ENCODE measurements at places on chromosomes 7 and 10.
A peak's percentile ranks its signal among the peaks of the same experiment; 100 is the strongest.

DNA sequence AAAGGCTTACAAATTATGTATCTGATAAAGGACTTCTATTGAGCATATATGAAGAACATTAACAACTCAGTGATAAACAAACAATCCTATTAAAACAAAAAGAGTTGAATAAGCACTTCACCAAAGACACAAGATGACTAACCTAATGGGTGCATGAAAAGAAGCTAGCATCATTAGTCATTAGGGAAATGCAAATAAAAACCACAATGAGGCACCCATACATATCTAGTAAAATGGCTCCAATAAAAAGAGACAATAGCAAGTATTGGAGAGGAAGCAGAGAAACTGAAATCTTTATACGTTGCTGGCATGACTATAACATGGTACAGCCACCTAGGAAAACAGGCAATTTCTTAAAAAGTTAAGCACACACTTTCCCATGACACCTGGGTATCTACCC is 77.6 kb upstream of the ZMIZ1 start:
- no peak for DNase-seq

DNA sequence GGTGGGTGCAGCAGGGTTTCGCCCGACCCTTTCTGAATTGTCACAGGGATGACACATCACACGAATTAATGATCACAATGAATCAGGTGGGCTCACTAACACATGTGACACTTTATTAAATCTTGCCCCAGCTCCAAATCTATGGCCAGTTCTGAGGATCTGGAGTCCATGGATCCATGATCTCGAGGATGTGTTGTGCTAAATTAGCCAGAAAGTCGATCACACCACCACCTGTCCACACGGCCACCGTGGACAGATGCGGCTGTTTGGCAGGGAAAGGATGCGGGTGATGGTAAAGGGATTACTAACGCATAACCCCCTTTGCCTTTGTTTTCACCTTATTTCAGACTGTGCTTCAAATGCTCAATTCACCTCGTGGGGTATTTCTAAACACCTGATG is 96.4 kb downstream of the COBL start:
- no peak for DNase-seq

DNA sequence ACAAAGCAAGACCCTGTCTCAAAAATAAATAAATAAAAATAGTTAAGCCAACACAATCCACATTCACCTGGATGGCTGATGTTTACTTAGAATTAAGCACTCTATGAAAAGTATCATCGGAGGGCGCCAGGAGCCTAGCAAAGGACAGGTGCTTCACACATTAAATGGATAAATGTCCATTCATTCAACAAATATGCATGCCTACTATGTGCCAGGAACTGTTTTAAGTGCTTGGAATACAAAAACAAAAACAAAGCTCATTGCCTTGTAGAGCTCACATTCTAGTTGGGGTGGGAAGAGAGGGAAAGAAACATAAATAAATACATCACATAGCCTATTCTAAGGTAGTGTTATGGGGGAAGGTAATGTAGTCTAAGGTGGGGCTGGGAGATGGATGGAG is 4.1 kb downstream of the BAIAP2L1 start:
- no peak for DNase-seq

GRCh38 chr10:127910464-127910770 is 3.5 kb downstream of the PTPRE start:
- no peak for DNase-seq

DNA sequence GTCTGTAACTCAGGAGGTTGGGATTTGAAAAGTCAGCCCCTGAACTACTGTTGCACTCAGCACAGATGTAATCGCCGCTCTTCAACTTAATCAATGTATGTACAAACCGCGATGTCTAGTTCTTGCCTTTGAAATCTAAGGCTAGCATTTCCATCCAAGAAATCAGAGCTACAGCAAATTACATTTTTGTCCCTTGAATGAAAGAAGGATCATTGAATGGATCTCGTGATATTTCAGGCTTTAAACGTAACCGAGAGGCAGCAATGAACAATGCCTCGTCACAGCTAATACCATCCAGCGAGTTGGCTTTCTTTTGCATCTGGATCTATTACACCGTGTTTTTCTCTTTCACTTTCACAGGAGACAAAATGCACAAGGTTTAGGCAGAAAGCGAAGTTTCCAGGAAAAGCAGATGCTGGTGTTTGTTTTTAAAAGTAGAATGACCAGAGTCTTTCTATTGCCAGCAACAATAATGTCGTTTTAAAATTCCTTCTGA is 5.5 kb downstream of the SKIDA1 start:
- DNase-seq = no peak

DNA sequence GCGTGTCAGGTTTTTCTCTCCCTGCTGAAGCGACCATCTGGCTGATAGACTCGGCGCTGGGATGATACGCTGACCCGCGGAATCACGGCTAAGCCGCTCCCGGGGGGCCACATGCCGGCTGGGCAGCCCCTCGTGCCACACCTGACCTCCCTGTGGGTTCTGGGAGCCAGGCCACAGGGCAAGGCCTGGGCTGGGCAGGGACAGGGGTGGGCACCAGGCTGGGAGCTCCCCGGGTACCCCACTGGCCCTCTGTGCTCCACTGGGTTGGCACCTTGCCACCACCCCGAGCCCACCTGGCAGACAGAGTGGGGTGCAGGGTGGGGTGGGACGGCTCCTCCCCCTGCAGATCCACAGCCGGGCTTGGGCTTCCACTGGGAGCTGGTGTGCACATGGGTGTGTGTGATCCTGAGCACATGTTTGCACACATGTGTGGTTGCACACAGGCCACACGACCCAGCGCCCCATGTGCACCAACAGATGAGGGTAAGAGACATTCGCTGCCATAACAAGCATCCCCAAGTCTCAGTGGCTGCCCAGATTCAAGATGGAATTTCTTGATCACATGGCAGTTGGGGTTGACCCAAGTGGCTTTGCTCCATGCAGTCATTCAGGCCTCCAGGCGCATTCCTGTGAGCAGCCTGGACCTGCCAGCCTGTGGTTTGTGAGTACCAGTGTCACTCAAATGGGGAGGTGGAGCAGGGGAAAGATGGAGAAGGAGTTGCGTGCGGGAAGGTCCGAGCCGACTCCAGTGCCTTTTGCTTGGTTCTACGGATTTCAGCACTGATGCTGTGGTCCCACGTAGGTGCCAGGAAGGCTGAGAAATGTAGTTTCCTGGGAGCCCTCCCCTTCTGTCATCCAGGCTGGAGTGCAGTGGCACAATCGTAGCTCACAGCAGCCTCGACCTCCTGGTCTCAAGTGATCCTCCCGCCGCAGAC is 79.7 kb downstream of the UNCX start:
- no peak for DNase-seq

DNA sequence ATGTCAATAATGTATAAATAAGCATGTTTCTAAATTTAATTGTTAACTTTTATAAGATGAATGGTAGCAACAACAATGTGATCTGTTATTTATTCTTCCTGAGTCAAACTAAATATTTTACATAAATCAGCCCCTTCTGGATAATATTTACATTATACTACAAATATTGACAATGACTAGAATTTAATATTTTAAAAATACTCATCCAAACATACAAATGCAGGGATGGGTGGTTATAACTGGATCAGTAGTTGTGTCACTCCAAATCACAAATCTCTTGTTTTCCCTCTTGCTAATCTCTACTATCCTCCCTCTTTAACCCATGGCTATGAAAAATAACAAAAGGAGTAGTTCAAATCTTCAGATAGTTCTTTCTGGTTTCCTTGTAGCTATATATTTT is 407.0 kb downstream of the HTR7 start:
- no peak for DNase-seq

DNA sequence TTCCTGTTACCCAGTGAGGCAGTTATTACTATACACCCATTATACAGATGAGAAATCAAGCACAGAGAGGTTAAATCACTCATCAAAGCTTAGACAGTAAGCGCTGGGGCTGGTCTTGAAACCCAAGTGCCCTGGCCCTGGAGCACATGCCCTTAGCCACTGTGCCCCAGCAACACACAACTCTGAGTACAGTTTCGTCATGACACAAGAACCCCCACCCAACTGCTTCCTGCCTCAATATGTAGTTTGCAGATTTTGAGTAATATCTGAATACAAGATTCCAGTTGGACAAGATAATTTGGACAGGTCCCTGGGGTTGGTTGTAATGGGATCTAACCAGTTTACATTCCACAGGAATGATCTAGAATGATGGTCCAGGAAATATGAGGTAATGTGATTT is 62.8 kb downstream of the SH3PXD2A start:
- no peak for DNase-seq

DNA sequence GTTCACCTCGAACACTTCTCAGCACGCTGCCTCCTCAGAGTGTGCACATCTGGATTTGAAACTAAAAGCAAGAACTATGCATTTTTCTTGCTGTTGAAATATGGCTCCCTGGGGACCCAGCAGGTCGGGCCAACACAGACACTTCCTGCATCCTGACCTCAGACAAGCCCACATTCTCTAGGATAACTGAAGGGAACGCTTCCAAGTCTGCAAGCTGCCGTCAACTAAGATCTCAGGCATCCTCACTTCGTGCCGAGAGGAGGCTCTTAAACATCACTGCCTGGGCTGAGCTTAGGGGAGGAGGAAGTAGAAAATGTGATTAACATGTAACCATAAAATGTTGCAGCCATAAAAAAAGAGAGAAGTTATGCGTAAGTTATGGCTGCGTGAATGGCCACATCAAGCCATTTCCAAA is 65.5 kb downstream of the PYROXD2 start:
- DNase-seq = no peak

- DNase-seq = no peak
Measured at GRCh38 chr7:37000511-37000910, 276.2 kb upstream of the AOAH start.

DNA sequence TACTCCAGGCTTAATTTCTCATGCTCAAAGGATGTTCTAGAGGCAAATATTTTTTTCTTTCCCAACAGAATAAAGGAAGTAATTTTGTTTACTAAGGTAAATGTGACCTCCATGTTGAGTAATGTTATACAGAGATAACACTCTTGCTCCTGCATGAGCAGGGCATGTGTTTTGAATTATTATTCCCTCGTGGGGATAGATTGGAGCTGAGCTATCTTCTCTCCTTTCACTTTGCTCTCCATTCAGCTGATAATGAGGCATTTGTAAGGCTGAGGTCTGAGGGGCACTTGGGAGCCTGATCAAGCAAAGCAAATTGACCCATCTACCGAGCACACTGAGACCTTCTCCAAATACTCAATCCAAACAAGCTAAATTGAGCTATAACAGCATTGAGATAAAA is 50.7 kb upstream of the GHITM start:
- DNase-seq = no peak

DNA sequence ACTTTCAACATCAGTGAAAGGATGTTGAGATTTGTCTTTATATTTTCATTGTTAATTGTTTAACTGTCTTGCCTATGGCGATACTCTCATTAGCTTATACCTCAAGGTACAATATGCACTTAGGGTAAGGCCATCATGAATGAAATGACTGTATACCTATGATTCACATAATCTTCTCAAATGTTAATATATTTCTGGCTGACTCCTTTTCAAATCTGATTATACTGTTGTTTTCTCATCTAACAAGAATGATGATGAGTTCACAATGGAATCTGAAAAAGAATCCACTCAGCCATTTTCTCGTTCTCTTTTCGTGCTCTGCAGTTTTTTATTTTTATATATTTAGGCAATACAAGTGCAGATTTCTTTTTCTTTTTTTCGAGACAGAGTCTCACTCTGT is 159.1 kb downstream of the ARHGAP12 start:
- DNase-seq = no peak

DNA sequence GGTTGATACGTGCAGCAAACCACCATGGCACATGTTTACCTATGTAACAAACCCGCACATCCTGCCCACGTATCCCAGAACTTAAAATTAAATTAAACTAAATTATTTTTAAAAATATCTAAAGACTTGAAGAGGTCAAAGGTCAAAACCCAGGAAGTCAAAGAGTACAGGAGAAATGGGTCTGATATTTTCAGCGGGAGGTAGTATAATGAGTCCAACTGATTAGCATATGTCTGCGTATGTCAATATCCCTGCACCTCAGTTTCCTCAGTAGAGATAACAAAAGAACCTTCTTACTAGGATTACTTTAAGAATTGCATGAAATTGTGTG is 133.0 kb downstream of the TMEM26 start:
- no peak for DNase-seq

GRCh38 chr10:62655337-62655994 is 149.1 kb upstream of the ADO start:
- no peak for DNase-seq

DNA sequence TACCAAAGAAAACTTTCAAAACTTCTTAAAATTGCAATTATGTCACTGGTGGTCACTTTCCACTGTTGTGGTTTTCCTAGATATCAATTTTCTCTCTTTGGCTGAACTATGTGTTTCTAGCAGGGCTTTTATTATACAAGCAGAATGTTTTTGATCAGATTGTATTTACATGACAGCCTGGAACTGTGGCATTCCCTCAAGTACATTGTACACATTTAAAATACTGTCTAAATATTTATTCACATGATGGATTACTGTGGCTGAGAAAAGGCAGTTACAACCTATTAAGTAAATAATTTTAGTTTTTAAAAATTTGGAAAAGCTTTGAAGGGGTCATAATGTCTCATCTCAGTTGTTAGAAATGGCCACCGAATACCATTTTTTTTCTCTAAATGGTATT is 231.9 kb upstream of the PPP1R3A start:
- DNase-seq = no peak

DNA sequence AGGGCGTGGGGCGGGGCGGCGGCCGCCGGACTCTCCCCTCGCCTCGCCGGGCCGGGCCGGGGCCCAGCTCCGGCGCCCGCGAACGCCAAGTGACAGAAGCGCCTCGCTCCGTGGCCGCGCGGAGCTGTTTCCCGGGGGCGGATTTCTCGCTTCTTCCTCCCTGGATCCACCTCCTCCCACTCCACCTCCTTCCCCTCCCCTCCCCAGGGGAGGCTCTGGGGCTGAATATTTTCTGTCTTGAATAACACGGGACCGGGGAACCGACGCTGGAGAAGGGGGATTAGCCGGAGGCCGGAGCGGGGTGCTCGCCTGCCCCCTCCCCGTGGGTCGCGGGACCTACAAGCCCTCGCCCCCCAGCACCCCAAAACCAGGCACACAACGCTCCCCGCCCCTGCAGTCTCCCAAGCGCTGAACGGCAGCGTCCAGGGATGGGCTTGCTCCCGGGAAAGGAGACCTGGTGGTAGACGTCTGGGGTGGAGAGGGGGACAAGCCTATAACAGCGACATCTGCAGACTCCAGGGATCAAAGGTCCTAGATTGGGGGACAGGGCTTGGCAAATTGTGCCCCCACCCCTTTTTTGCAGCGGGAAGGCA is at the start of gene ARHGAP21:
Gene ARHGAP21 (minus strand): TSS at position 100 of the 593 bp plus-strand sequence. CDS start 1,988 bp downstream, outside the sequence.
- DNase-seq = peak; percentile 28

GRCh38 chr10:125392154-125392553 is 231.8 kb upstream of the CTBP2 start:
- DNase-seq = no peak

DNA sequence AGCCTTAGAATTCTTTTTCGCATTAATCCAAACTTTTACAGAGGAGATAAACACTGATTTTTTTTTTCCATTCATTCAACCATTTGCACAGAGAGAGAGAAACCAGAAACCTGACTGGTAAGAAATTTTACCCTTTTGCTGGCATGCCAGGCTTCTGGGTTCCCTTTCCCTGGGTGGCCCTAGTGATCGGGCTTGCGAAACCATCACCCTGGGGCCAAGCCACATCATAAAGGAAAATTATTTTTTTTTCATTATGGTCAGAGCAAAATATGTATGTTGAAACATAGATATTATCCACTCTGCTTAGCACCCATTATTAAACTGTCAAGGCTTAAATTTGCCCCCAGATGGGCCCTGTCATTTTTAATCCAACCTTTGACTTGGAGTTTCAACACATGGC is 55.4 kb upstream of the INHBA start:
- no peak for DNase-seq

All from effector memory CD8-positive, alpha-beta T cell (primary cell).